ENCODE measurements at places on chromosomes 12 and 14. TPM values are rescaled to one million over a fixed set of nuclear protein-coding genes. Genes with fewer than 3 reads are reported as not detected.

DNA sequence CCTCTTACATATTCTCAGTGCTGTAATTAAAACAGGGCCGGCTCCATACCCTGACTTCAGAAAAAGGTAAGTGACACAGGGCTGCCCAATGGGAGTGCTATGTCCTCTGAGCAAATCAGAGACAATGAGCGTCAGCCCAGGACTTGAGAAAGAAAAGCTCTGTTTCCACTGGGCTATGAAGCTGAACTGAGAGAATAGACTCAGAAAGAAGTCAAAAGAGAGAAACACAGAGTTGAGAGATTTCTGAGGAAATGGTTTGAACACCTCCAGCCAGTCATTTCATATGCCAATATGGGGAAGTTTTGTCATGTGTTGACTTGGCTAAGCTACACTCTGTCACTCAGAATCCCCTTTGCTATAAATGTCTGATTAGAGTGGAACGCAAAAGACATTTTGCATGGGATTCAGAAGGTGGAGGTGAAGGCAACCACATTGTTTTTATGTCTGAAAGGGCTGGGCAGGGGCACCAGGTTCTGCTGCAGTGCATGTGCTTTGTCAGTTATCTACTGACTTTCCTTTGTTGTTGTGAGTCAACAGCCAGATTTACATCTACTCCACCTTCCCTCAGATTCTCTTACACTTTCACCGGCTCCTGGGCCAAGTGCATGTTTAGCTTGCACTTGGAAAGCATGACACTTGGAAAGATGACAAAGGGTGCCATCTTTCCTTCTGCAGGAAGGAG, 313.3 kb downstream of the DUSP6 start:
- no peak for DNase-seq

DNA sequence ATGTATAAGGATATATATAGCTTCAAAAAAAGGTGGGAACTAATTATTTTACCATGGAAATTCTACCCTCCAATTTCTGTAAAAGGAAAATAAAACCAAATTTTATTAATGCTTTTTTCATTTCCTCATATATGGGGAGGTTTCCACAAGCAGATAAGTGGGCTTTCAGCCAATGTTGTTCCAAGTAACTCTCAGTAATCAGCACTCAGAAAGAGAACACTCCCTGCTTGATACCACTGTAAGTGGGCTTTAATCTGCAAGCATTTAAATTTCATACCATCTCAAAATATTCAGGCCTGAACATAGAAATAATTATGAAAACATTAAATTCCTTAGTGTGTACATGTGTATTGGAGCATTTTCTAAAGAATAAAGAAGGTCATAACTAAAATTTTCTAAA, 827.6 kb downstream of the C12orf50 start:
- no peak for DNase-seq

GRCh38 chr14:99359906-99360305, 87.9 kb upstream of the BCL11B start:
- DNase-seq: no peak

SCNN1A gene
- total RNA-seq: 199 TPM

DNA sequence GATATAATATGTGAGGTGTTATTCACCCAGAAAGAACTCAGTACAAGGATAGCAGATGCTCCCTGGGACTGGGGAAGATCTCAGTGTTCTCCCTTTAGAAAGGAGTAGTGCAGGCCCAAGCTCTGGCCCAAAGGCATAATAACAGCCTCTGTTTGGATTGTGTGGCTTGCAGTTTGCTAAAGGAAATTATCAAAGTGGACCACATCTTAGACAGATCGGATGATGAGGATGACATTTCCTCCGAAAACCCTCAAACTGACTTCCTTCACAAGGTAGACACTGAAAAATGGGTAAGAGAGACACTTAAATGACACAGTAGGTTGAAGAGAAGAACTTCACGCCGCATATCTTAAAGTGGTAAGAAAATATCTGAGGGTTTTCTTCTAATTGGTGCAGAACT, 26.1 kb downstream of the SMCO2 start:
- DNase-seq: no peak

DNA sequence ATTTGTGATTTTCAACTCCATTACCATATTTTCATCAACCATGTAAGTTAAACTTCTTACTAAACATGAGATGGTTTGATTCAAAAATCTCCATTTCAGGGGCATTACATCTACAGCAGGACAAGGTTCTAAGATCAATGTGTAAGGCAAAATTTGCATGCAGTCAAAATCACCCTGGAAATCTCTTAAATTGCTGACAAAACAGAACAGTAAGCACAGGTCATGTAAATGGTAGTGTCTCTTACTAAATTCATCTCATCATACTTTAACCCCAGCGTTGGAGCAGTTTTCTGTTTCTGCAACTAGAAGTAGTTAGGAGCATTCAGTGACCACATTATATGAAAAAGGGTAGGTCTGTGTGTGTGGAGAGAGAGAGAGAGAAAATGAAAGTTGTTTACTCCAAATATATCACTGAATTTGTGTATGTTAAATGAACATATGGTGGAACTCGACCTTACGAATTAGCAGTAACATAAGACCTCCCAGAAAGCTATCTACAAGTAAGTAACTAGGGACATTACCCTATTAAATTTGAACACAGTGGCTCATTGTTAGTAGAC, 227.5 kb downstream of the SSPN start:
- DNase-seq: no peak

- no peak for DNase-seq
Measured at GRCh38 chr12:56205445-56205844, 16.2 kb upstream of the SMARCC2 start.

DNA sequence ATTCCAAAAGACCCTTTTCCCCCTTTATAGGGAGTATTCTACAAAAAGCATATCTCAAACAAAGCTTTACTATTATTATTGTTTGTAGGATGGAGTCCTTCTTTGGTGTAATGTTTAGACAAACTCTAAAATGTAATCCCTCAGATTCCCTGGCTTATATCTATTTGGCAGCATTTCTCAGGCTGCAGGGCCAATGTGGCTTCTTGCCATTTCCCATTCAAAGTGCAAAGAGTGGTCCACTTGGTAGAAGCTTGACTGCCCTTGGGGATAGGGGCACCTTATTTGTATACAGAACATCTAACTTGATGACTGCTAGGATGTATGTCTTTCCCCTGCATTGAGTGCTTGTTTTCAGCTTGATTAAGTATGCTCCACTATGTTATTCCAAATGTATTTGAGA, 242.7 kb downstream of the PRKD1 start:
- DNase-seq: no peak

GRCh38 chr12:12608557-12608957, 3.1 kb upstream of the CREBL2 start:
- DNase-seq: no peak

DIO2 gene
- 1.0 TPM for total RNA-seq

OTX2 gene
- not detected for total RNA-seq

LRRC74A gene
- not detected for total RNA-seq

CCNK gene
- 48.7 TPM for total RNA-seq

DNA sequence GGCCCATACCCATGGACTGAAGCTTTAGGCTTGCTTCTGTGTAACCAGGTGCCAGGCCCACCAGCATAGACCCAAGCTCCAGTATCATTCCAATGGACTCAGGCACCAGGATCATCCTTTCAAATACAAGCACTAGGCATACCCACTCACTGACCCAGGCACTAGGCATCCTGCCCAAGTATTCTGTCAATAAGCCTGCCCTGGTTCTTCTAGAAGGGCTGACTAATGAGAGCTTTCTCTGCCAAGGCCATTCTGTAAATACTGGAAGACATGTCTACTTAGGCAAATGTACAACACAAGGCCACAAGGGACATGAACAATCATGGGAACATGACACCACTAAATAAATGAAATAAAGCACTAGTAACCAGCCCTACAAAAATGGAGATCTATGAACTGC, 352.2 kb downstream of the FSCB start:
- no peak for DNase-seq

DNA sequence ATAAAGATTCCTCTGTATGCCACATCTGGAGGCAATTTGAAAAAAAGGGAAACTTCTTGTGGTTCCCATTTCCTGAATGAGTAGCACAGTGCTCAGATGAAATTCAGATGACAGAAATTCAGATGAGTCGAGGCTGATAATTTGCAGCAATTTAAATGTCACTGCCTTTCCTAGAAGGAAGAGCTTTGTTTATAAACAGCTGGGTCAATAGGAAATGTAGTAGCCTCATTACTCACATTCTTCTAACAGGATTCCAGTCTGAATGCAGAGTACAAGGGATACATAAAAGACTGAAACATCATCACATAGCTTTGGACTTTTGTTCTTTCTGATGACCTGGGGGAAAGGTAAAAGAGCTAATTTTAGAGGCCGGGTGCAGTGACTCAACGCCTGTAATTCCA, 11.3 kb upstream of the DACT1 start:
- no peak for DNase-seq

RHEBL1 gene
- 1.1 TPM for total RNA-seq

TAS2R13 gene
- total RNA-seq: 1.3 TPM

Measured in upper lobe of right lung (tissue), 1 donor.